NCI-H2081 treated with DMSO at 0.1 percent for 48 hours (cell line): ENCODE measurements at places on chromosomes 3 and 15.

- no peak for DNase-seq
Measured at GRCh38 chr3:16589867-16590624, 15.2 kb downstream of the DAZL start.

DNA sequence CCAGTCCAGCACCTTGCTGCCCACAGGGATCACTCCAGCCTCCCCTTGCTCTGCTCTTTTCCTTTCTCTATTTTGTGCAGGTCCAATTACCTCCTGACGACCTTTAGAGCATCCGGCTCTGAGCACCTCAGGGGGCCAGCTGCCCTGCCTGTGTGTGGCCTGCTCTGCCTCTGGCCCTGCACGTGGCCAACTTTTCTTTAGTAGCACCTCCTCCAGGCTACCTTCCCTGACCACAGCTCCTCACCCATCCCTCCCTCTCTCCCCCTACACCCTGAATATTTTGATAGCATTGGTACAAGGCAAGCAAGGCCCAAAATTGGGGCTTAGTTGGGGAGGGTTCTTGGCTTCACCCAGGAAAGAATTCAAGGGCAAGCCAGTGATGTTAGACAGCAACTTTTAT lies 66.9 kb upstream of the PRR20G start:
- no peak for DNase-seq

DNA sequence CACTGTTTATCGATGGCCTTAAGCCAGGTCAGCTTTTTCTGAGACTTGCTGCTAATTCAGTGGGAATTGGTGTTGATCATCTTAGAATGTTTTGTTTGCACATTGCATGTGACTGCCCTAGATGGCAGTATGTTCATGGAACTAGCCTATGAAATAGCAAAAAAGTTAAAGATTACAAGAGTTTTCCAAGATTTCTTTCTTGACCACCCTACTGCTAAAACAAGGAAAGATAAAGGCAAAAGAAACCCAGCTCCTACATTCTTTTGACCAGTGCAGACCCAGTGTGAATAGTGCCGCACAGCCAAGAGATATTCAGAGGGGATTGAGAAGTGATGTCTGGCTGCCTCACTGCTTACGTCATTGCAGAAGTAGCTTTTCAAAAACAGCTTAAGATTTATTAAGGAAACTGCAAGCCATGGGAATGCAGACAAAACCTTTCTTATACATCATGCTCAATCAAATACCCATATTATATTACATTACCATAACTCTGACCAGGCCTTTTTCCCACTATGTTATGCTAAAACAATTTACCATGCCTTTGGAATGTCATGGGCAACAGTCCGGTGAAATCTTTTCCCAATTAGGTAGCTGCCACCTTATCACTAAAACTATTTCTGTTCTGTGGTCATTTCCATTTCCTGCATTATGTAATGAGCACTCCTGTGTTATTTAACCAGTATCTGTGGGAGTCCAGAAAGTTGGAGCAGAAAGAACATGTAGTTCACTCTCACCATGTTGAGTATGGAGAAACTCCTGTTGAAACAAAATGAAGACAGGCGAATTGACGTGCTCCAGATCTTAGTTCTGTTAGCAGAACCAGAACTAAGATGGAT lies 6.0 kb downstream of the PHLDB2 start:
- no peak for DNase-seq

GRCh38 chr3:185519021-185519420 lies 20.2 kb upstream of the TMEM41A start:
- no peak for DNase-seq

GRCh38 chr3:127823426-127823857 lies 1.1 kb upstream of the MGLL start:
- DNase-seq, result no peak

DNA sequence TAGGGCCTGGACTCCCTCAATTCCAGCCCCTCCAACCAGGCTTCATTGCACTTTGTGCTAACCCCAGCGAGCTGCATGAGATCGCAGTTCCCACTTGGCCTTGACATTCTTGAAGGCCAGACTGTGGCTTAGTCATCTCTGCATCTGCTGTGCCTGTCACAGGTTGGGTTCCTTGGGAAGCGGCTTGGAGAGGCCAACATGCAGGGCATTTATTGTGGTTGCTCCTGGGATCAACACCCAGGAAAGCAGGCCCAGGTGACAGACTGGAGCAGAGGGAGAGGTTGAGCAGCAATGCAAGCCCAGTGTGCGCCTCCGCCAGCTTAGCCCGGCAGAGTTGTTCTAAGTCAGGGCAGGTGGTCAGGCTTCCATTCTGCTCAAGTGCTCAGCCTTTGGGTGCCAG lies 10.5 kb downstream of the ABCF3 start:
- no peak for DNase-seq

DNA sequence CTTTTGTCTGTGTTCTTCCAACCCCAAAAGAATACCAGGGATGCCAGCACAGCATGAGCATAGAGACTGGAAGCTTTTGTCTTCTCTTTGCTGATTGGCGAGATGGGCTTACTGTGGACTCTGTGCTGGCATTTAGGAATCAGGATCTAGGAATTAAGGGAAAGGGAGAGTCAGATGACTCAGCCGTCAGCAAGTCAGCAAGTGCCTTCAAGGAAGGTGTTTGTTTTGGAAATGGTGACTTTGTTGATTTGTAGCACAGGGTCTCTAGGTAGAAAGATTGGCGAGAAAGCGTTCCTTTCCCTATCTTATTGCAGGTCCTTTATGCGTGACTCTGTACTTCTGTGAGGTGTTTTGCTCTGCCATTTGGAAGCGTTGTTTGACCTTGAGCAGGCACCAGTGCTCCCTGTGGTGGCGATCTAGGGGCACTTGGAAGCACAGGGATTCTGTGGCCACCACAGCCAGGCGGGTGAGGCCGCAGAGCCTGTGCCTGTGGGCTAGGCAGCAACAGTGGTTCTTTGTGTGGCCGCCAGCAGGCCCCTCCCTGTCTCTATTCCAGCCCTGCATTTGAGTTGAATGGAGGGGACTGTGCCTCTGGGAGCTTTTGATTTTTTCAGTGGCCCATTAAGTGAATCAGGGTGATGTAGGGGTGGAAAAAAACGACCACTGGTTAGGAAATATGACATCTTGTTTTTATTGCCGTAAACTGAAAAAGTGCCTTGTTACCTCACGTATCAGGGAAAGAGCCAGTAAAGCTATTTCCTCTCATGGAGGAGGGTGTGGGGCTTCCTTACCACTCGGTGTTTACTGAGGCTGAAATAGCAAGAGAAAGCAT lies 19.0 kb downstream of the FAN1 start:
- no peak for DNase-seq

DNA sequence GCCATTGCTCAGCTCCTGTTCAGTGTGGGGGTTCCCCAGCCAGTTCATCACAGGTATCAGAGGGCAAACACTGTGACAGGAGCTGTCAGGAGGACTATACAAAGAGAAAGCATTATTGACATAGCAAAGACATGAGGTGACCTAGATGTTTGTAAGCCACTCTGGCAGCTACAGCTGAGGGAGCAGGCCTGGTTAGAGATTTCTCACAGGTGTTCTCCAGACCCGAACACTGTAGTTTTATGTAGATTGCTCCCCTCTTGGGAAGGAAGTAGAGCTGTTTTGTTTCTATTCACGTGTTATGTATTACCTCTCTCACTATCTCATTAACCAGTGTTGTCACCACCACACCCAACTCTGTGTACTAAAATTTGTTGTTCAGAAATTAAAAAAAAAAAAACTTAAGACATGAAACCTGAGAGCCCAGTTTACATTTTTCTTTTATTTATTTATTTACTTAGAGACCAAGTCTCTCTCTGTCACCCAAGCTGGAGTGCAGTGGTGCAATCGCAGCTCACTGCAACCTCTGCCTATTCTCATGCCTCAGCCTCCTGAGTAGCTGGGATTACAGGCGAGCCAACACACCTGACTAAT lies 123.7 kb downstream of the RBPMS2 start:
- no peak for DNase-seq

- no peak for DNase-seq
Measured at GRCh38 chr3:197236362-197236761, 62.0 kb downstream of the DLG1 start.

DNA sequence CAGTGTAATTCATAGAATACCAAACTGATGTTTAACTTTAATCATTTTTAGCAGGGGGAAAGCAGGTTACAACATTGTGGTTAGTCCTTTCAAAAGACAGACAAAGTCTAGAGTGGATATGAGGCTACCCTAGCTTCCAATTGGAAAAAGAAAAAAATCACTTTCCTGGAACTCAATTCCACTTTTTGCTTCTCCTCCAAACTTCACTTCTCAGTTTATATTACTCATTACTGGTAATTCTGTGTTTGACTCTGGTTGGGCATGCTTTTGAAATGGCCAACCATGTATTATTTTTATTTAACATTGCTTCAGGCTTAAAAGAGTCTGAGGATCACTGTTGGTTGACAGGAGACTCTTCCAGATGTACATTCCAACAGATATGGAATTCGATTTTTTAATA lies 84.8 kb downstream of the RAP2B start:
- no peak for DNase-seq

- no peak for DNase-seq
Measured at GRCh38 chr3:11583235-11583634, 60.5 kb downstream of the VGLL4 start.

GRCh38 chr15:47824147-47824546 lies 106.8 kb downstream of the SEMA6D start:
- no peak for DNase-seq

DNA sequence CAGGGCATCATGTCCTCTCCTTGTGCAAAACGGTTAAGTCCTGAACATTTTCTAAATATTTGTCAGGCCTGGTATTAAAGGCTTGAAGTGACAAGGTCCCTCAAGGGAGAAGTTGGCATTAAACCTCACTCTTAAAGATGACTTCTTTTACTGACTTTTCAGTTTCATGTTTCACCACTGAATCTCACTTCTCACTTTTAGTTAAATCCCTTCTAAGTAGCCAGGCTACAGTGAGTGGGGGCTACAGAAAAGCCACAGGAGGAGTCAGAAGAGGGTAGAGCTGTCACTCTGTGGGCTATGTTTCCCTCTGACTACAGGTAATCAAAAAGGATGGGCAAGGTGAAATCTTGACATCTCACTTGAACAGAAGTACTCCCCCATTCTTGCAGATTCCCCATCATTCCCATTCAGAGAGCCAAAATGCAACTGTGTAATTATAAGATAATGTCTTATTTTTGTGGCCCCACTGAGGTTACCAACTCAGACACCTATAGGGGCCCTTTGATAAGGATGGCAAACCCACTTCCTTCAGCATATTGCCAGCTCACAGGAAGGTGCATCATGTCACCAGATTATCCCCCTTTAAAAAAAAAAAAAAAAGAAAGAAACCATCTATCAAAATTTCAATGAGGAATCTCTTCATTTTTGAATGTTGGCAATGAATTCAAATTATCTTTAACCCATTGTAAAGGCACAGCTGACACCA lies 790.1 kb upstream of the CFAP20DC start:
- DNase-seq, result no peak

DNA sequence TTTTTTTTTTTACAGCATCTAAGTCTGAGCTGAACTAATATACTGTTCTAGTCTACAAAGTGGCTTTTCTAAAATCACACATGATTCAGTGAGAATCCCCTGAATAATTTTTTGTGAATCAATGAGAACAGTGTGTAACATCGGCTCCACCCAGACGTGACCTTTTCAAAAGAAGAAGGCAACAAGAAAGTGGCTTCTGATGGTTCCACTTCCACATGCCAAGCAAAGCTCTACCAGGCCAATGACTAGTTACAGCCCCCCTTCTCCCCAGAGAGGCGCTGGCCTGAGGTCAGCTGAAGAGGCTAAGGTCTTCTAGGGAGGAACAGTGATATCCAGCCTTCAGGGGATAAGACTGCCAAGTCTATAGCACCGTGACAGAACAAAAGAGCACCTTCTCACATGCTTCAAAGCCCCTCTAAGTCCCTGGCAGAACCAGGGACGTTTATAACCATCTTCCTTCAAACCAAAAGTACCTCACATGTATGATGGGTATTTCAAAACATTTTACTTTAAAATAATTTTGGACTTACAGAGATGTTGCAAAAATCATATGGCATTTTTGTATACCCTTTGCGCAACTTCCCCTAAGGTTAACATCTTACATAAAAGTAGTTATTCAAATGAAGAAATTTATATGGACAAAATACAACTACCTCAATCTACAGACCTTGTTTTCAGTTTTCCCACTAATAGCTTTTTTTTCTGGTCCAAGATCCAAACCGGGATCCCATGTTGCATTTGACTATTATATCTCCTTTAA lies 177.9 kb downstream of the OSBPL10 start:
- DNase-seq, result no peak

GRCh38 chr3:183070892-183071291 lies 28.4 kb downstream of the MCCC1 start:
- no peak for DNase-seq

DNA sequence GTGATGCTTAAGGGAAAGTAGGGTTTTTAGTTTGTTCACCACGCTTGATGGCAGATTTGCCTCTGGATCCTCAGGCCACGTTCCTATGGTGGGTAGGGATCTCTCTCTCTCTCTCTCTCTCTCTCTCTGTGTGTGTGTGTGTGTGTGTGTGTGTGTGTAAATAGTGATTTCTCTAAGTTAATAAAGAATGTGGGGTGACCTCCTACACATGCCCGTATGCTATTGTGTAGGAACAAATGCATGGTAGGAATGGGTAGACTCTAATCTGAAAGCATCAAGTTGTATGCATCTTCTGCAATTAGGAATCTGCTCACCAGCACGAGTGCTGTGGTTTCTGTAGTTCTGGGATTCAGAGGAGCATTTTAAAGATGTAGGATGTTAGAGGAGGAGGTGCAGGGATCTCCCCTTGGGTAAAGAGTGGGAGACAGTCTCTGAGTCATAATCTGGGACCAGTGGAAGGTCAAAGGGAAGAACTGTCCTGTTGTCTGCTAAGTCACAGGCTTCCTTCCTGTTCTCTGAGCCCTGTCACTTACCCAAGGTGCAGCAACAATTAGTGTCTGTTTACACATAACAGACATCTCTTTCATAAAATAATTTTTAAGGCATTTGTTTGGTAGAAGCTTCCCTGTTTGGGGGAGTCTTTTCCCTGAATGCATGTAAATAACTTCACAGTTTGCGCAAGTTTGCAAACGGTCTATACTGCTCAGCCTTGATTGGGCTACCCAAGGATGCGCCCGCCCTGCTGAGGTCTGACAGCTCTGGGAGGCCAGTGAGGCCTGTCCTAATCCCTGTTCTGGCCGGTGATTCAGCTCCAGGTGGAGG lies 139.8 kb downstream of the IGF1R start:
- no peak for DNase-seq

GRCh38 chr3:29503958-29504357 lies 223.1 kb downstream of the RBMS3 start:
- DNase-seq, result no peak

GRCh38 chr15:73389971-73390544 lies 21.3 kb upstream of the HCN4 start:
- DNase-seq, result no peak

- peak; percentile 56 for DNase-seq
Measured at GRCh38 chr15:69058830-69059556, 44.5 kb downstream of the NOX5 start.
